ENCODE measurements at places on chromosomes 1 and 21. TPM values are rescaled to one million over a fixed set of nuclear protein-coding genes. Genes with fewer than 3 reads are reported as not detected.

The VAMP3 gene
- 128 TPM for total RNA-seq

The SEC16B gene
- 11.1 TPM for total RNA-seq

The PPIAL4G gene
- 0.12 TPM for total RNA-seq

The ARHGAP29 gene
- 67.3 TPM for total RNA-seq

The ZSWIM5 gene
- 3.8 TPM for total RNA-seq

The GSTM1 gene
- not detected for total RNA-seq

The ANKRD35 gene
- total RNA-seq: 6.8 TPM

The KLHDC7A gene
- total RNA-seq: not detected

The TEX38 gene
- total RNA-seq: not detected

The NTNG1 gene
- 1.2 TPM for total RNA-seq

- DNase-seq: peak; percentile 98
These were observed at the start of gene PTTG1IP for GRCh38 chr21:44873356-44874239. PTTG1IP (minus strand) TSS chr21:44873690; CDS start chr21:44873616, 74 bp downstream.

- no peak for DNase-seq
These were observed 9.6 kb downstream of the C1orf167 start for GRCh38 chr1:11771481-11772043.

DNA sequence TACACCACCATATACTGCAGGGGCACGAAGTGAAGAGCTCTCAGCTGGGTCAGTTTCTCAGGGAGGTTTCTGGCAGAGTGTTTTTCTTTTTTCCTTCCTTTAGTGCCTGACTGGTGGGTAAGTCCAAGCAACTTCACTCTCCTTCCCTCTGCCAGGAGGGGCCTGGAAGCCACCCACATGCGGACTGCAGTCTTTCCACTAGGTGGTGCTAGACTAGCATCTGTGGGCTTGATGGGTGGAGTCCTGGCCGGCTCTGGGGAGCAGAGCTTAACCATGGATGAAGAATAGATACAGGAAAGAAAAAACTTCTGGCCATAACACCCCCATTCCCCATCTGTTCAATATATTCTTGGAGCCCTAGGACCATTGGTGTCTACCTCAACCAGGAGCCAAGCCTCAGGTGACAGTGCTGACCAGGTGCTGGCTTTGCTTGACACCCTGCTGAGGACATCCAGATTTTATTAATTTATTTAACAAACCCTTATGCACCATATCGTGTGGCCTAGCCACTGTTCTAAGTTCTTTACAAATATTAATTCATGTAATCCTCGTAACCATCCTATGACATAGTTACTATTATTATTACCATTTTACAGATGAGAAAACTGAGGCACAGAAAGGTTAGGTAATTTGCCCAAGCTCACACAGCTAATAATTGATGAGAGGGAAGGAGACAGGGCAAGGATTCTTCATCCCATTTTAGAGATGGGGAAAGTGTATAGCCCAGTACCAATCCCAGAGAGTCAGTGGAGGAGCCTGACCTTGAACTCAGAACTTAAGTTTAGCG lies 126.7 kb upstream of the CSF3R start:
- DNase-seq: no peak

GRCh38 chr1:18739408-18739807 lies 108.8 kb downstream of the PAX7 start:
- no peak for DNase-seq

DNA sequence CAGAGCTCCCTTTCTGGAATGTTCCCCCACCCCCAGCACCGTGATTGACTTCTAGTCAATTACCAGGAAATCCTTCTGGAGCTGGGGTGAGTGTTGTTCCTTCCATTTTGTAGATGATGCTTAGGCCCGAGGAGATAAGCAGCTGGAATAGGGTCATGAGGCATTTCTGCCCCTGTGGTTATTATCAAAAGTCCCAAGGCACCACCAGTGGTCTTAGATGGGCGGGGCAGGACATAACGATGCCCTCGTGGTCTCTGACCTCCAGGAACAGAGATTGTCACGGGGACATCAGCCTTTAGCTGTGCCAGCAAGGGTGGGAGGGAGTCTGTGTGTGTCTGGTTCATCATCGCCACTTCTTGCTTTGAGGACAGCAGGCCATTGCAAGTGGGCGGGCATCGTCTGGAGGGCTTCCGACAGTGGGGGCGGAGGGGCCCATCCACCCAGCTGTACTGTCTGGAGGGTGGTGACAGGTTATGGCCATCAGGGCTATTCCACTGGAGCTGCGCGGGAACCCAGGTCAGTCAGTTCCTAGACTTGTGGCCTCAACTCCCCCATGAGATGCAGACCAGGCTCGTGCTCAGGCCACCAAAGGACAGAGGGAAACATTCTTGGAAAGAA lies 22.6 kb downstream of the TNFRSF8 start:
- no peak for DNase-seq

- no peak for DNase-seq
These were observed 58.4 kb downstream of the S1PR1 start for GRCh38 chr1:101295209-101295608.

- DNase-seq: no peak
These were observed at the start of gene CFAP74 for GRCh38 chr1:2003541-2004131. CFAP74 (minus strand) TSS chr1:2003786; CDS start chr1:1990956, 12,830 bp downstream.

DNA sequence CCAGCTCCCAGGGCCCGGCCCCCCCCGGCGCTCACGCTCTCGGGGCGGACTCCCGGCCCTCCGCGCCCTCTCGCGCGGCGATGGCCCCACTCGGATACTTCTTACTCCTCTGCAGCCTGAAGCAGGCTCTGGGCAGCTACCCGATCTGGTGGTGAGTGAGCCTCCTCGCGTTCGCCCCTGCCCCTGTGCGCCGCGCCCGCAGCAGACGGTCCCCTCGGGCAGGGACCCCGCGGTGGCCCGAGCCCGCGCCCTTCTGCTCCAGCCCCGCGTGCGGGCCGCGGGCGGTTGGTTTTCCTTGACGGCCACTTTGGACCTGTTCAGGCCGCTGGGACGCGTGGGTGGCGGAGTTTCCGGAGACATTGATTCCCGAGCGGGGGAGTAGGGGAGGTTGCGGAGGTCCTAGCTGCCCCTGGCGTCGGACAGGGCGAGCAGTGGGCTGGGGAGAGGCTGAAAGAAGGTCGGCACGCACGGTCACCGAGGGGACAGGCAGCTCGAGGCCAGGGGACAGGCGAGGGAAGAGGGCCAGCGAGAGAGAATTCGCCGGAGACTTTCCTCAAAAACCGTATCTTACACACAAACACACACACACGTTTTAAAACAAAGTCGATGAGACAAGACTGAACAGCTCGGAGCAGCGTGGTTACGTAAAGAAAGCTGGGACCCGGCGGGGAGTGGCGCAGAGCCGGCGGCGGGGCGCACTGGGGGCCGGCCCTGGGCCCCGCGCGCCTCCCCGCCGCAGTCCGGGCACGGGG lies 427 bp downstream of the WNT3A start:
- DNase-seq: peak; percentile 9

DNA sequence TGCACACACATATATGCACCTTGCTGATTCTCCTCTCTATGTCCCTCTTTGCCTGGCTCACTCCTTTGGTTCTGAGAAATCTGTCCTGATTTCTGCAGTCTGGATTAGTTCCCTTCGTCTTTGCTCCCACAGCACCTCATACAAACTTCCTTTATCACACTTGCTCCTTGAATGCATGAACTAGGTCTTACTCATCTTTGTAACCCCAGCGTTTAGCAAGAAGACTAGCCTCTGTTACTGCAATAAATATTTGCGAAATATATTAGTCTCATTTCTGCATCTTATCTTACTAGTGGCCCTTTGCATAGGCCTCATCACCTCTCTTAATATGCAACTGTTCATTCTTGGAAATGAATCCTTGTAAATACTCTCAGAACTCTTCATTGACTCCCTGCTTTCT lies 11.4 kb downstream of the SMYD2 start:
- no peak for DNase-seq

GRCh38 chr21:37058261-37058660 lies 14.6 kb downstream of the PIGP start:
- DNase-seq: no peak

DNA sequence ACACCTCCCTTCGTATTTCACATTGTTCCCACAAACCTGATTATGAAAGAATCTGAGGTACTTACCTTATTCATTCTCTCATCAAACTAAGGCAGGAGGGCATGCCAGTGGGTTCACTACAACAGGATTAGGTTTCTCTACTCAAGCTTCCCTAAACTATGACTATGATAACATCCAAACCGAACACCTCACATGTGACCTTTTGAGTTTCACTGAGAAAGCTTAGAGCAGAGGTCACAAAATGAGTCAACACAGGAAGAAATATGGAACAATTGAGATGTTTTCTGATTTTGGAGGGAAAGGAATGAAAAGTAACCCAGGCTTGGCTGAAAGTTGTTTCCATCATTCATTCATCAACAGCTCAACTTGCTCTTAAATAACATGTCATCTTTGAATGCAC lies 24.1 kb downstream of the UBR4 start:
- no peak for DNase-seq

DNA sequence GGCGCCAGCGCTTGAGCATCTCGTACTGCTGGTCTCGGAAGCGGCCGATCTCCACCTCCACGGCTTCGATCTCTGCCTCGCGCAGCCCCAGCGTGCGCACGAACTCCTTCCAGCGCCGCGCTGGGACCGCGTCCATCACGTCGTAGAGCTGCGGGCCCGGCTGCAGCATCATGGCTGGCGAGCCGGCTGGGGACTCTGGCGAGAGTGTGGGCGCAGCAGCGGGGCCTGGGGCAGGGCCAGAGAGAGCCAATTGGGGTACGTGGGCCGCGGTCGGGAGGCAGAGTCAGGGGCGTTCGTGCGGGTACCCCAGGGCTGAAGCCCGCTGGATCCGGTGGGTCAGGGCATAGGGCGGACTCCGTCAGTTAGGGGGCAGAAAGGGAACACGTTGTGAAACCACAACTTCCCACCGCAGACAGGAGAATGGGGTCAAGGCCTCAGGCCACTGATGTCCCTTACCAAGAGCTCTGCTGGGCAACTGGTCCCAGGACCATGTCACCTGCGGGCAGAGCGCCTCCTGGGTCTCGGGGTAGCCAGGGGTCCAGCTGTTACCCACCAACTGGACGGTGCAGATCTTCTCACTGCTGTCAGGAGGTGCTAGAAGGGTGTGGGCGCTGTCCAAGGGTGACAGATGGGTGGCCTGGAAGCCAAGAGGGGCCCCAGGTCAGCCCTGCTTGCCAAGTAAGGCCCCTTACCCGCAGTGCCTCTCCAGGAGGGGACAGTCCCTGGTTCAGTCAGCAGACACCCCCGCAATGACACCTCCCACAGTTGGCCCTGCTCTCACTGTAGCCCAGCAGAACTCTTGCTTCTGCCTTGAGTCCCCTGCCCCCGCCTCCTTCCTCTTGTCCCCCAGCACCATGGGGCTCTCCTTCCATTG lies 4.2 kb downstream of the TNFRSF25 start:
- DNase-seq: no peak

DNA sequence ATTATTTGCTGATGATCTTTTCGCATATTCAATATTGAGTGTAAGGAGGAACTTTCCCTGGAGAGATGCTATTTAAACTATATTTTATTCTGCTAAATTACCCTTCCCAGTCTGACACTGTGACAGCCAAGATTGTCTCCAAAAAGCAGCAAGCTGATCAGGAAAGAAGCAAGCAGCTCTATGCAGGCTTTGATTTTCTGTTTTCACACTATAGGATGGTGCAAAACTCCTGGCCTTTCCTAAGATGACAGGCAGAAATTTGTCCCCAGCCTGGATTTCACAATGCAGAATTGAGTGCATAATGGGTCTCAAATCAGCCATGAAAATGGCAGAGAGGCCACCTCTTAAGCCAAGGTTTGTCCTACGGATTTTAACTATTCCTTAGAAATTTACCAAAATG lies 1.1 kb downstream of the SGIP1 start:
- DNase-seq: no peak

- DNase-seq: no peak
These were observed 17.7 kb downstream of the TBX15 start for GRCh38 chr1:118970451-118970850.

DNA sequence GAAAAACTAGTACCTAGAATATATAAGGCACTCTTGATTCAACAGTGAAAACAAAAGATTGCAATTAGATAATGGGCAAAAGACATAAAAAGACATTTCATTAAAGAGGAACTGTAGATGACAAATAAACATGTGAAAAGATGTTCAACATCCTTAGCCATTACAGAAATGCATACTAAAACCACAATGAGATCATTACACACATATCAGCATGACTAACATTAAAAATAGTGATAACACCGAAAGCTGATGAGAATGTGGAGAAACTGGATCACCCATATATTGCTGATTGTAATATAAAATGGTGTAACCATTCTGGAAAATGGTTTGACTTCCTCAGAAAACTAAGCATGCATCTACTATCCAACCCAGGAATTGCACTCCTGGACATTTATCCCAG lies 340.3 kb downstream of the SEC16B start:
- no peak for DNase-seq

DNA sequence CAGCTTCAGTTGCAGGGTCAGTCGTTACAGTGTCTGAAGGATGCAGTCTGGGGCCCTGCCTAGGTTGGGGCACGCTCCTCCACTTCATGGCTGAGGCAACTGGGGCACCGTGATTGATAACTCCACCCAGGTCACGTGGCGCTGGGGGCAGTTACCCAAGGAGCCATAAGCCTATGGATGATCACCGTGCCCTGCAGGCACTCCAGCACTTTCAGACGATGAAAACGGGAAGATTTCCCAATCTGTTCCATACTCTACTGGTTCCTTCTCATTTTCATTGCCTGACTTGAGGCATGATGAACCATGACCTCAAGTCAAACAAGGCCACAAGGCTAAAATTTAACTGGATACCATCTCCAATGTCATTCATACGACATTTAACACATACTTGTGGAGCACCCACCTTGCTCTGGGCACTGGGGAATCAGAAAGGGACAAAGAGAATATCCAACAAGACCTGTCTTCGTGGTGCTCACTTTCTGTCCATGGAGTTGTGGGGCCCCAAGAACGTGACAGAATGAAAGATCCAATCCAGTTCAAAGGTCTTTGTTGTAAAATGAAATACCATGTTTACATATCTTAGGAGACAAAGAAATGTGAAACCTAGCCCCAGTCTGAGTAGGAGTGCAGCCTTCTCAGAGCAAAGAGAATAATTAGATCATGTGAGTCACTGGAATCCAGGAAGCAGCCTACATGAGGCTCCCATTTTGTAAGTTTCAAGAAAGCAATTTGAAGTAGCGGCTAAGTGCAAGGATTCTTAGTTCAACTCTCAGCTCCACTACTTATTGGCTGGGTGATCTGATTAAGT lies 39.4 kb upstream of the SPOCD1 start:
- no peak for DNase-seq

- DNase-seq: no peak
These were observed 431 bp downstream of the ARPC5 start for GRCh38 chr1:183635099-183635605.

GRCh38 chr1:56376188-56376984 lies 203.0 kb downstream of the PLPP3 start:
- DNase-seq: peak; percentile 71

- no peak for DNase-seq
These were observed 6.1 kb downstream of the NPPA start for GRCh38 chr1:11841245-11842153.

Measured in uterus (tissue), 4 donors.